ENCODE measurements at places on chromosomes 4 and X. TPM values are rescaled to one million over a fixed set of nuclear protein-coding genes. Genes with fewer than 3 reads are reported as not detected.

Gene RADX
- total RNA-seq, result 6.7 TPM

Gene BDH2
- 60.4 TPM for total RNA-seq

GRCh38 chr4:55175779-55176231, 50.4 kb upstream of the KDR start:
- no peak for DNase-seq

- no peak for DNase-seq
These were observed 144.6 kb upstream of the KCNIP4 start for GRCh38 chr4:22093126-22093525.
